ENCODE measurements at places on chromosomes 11 and 22. TPM values are rescaled to one million over a fixed set of nuclear protein-coding genes. Genes with fewer than 3 reads are reported as not detected.

KCNQ1OT1 gene
- total RNA-seq: 0.86 TPM

SIK2 gene
- total RNA-seq: 14.8 TPM

ANO3 gene
- total RNA-seq: 0.32 TPM

ACR gene
- total RNA-seq: not detected

FXYD6 gene
- not detected for total RNA-seq

CRYBB2 gene
- not detected for total RNA-seq

C11orf97 gene
- total RNA-seq: not detected

CD3E gene
- not detected for total RNA-seq

DNA sequence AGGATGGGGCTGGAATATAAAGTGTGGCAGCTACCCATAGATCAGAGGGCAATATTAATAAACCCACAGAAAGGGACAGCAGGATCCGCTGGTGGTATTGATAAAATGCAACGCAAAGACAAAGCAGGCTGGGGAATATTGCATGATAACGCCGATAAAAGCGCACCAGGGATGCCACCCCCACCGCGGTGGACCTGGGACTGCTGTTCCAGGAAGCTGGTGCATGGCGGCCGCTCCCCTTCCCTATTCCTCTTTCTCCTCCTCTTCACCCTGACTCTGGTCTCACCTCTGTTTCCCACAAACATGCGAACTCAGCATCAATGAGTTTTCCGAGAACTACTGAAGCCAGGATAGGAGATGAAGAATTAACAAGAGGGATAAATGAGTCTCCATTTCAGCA, 20.2 kb downstream of the SPATA19 start:
- DNase-seq: no peak

GRCh38 chr22:22403306-22403705, 105.2 kb downstream of the ZNF280B start:
- DNase-seq: no peak

DNA sequence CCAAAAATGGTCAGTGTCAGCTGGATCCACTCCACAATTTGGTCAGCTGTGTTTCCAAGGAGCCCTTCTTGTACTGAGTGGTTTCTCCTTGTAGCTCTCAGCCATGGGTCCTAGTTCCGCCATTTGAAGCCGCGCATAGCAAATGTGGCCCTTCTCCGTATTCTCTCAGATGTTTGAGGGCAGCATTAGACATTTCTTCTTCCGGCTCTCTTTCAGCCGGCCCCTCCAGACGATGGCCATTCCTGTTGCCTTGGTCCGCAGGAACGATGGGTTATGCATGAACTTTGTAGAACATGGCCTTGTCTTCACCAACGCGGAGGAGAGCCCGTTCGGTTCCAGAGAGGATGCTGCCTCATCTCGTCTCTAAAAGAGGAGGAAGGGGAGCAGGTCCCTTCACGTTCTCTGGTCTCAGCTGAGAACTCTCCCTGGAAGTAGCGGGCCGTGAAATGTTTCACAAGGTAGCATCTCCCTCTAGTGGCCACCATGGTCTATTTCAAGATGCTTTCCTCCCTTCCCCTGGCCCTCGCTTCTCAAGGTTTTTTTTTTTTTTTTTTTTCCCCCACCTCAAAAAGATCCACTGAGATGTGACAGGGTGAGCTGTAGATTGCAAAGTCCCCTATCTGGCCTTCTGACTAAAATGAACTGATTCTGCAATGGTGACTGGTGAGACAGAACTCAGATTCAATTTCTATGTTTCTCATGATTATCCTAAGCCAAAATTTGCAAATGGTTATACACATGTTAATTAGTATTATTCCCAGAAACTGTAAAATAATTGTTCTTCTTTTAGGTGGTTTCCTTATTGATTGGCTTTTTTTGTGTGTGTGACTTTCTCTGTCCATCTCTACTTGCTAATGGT, 19.8 kb upstream of the PLET1 start:
- peak; percentile 92 for DNase-seq

GRCh38 chr22:44037519-44038375, 13.6 kb downstream of the PARVB start:
- peak; percentile 98 for DNase-seq

- peak; percentile 22 for DNase-seq
Measured at GRCh38 chr11:66050581-66051231, 1.5 kb upstream of the SF3B2 start.

DNA sequence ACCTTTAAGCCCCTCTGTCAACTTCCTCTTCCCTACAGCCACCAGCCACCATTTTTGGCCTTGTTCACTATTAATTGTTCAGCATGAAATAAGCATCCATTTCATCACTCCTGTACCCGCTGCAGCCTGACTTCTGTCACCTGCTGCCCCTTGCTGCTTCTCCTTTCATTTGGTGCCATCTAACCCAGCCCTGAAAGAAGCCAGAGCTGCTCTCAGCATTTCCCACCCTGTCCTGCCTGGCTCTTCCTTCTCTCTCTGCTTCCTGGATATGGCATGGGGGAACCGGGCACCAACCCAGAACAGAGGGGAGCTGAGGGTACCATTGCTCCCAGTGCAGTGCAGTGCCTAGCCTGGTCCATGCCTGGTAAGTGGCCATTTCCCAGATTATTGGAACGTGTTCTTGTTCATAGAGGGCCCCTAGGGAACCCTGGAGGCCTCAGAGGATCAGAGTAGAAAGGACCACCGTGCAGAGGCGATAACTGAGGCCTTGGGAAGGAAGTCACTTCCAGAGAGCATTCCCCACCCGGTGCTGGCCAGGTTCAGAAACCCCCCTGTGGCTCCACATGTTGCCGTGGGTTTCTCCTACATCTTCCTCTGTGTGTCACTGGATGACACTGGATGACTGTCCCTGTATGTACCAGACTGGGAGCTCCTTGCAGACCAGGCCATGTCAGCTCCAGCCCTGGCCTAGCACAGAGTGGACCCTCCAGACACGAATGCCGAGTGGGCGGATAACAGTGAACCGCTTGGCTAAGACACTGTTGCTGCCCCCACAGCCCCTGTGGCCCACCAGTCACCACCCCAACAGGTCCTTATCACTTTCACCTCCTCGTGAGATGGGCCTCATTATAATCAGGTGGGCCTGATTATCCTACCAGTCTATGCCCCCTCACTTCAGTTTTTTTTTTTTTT, 4.7 kb downstream of the YDJC start:
- peak; percentile 23 for DNase-seq

- no peak for DNase-seq
Measured at GRCh38 chr11:44267750-44268613, 42.0 kb downstream of the ALX4 start.

DNA sequence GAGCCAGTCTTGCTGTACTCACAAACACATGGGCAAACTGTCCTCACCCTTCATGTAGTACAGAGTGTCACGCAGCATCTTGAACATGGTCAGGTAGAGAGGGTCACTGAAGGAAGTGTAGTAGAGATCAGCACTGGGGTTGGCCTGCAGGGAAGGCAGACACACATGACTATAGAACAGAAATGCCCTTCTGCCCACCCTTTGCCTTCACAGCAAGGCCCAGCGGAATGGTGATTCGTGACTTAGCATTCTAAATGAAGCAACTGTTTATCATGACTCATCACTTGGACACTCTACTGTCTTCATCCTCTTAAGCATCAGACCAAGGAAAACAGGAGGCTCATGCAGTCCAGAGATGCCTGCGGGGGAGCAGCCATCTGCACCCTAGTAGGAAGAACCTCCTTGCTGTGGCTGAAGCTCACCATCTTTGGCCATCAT, 33.4 kb downstream of the SERPIND1 start:
- DNase-seq: peak; percentile 97

DNA sequence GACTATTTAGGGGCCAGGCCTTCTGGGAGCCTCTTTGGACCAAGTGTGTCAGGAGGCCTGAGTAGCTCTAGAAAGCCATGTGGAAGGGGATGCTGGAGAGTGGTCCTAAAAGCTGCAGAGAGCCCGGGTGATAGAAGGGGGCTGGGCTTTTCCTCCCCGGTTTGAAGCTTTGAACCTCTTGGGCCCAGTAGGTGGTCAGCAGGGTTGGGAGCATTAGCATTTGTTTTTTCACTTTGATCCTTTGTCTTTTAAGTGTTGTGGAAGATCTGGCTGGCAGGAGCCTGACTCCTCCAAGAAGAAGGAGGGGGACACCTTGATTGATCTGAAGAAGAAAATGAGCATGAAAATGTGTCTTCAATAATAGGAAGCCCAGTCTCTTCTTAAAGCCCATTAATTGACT, 596.6 kb downstream of the INSC start:
- DNase-seq: no peak

DNA sequence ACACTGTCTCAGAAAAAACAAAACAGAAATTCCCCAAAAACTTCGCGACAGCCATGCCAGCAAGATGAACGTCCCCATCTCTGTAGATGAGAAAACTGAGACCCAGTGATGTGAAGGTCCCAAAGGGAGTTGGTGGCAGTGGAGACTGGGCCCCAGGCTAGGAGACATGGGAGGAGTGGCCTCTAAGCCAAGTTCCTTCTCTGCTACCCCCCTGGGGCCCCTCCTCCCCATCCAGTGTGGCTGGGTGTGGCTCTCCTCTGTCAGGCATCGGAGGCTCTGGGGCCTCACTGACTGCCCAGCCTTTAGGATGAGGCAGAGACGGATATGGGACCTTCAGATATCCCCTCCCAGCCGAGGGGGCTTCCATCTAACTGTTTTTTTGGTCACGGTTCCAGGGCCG, 9.8 kb downstream of the RELT start:
- no peak for DNase-seq

DNA sequence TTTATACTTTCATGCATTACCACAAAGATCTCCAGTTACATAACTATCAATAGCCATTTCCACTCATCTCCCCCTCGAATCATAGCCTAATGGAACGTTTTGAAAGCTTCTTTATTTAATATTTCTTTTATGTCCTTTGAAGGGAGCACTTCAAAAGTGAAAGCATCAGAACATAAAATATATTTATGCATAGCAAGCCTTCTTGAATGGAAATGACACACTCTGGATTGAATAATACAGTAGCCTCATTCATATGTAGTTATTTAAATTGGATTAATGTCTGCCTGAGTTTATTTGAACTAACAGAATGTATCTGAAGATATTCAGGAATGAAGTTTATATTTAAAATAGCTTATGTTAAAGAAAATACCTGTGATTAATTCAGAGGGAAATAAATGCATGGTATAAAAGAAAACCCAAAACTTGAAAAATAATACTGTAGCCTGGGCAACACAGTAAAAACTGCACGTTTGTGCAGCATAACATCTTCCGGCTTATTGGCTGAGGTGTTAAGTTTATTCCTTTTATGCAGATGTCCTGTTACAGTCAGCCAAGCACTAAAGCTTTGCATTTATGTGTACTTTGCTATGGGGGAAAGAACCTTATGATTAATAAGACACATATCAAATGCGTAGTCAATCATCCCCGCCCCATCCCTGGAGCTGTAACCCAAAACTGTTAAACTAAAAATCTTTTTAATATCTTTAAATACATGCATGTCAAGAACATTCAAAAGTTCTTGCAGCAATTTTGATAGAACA, 22.0 kb downstream of the OOSP3 start:
- no peak for DNase-seq

GRCh38 chr22:36927671-36928070, 14.2 kb downstream of the CSF2RB start:
- no peak for DNase-seq

GRCh38 chr11:129770993-129771392, 44.7 kb upstream of the TMEM45B start:
- no peak for DNase-seq

- DNase-seq: no peak
Measured at GRCh38 chr11:115266066-115266639, 238.1 kb downstream of the CADM1 start.

DNA sequence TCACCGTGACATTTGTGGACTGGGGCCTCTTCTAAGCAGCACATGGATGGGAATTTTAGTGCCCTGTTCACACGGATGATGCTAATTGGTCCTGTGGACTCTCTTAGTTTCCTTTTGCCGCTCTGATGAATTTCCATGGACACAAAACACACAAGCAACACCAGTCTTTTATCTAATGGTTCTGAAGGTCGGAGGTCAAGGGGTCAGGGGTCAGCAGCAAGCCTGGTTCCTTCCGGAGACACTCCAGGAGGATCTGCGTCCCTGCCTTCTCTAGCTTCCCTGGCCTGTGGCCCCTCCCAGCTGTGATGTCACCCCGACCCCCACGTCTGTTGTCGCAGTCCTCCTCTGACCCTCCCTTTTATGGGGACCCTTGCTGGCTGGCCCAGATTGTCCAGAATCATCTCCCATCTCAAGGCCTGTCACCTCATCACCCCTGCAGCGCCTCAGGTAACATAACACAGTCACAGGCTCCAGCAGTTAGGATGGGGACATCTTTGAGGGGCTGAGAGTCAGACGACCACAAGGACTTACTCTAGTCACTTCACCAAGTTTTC, 6.8 kb downstream of the NADSYN1 start:
- DNase-seq: no peak

DNA sequence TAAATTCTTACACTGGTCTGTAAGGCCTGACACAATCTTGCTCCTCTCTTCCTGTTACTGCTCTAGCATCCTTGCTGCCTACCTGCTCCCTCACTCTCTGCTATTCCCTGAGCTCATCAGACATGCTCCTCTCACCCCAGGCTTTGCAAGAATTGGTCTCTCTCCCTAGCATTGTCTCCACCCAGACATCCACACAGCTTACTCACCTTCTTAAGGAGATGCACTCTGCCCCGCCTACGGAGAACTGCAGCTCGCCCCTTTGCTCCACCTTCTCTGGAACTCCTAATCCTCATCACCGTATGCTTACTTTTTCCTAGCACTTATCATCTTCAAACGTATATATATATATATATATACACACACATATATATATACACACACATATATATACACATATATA, 23.3 kb upstream of the TMPRSS5 start:
- DNase-seq: peak; percentile 52

- DNase-seq: peak; percentile 48
Measured at GRCh38 chr11:78460471-78460870, 42.9 kb upstream of the GAB2 start.

DNA sequence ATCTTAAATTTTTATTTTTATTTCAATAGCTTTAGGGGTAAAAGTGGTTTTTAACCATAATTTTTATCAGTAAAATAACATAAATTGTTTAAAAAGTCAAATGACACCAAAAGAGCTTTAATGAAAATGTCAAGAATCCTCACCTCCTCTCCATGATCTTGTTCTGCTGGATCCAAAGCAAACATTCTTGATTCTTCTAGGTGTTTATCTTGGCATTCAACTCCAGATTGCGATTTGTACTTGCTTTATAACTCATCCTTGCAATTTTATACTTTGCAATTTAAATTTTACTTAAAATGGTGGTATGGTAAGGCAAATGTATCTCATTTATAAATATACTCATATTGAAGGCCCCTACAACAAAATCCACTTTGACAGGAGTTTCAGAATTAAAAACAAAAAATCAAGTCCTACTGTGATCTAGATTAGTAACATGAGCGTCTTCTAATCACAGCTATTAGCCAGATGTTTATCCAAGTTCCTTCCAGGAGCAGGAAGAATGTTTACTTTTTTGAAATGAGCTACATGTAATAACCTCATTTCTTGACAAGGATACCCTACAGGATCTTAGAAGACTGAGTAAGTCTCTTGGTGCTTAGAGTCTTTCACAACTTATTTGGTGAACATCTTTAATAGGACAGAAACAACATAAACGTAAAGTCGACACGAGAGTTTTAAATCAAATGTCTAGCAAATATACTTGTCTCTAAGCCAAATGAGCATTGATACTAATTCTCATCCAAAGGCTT, 72.4 kb upstream of the CARD18 start:
- no peak for DNase-seq

Measured in GM23248 (cell line).